ENCODE measurements at places on chromosomes 6 and 20.
A peak's percentile ranks its signal among the peaks of the same experiment; 100 is the strongest.

- DNase-seq, result no peak
Measured at GRCh38 chr6:30589754-30590358, 18.6 kb downstream of the ABCF1 start.

DNA sequence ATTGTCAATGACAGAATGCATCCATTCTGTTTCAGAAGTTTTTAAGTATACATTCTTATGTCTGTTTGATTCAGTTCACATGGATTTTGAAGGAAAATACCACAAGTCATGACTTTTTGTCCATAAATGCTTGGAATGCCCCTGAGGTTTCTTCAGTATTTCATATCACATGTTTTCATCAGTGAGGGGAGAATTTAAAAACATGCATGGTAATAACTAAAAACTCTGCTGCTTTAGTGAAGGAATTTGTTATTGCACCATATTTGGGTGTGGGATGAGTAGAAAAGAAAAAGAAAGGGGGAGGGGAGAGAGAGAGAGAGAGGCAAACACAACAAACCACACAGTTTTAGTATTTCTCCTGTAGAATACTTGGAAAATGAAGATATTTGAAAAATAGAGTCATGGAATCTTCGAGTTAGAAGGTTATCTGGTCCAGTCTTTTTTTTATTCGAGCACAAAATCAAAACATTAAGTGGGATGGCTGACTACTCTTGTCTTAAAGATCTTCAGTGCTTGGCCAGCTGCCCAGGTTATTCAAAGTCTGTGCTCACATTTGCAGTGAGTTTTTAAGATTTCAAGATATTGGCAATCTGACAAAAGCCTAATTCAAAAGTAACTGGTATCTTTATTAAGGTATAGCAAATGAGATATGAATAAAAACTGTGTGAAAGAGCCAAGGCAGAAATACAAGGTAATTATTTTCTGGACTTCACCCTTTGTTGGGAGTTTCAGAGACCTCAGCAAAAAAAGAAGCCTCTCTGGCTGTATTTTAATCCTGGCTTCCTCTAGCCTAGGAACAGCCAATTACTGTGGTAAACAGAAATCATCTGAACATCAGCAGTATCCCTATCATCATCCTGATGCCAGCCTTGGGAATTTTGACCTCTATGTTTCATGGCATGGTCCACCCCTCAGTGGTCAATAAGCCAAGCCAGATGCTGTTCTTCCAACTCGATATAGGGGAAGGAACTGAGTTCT lies 687.9 kb upstream of the CITED2 start:
- DNase-seq, result peak; percentile 93

- no peak for DNase-seq
Measured at GRCh38 chr20:60009318-60009717, 51.1 kb downstream of the CDH26 start.

GRCh38 chr6:116561377-116562018 lies 7.9 kb downstream of the CALHM4 start:
- peak; percentile 78 for DNase-seq

- DNase-seq, result no peak
Measured at GRCh38 chr20:46108435-46108841, 9.7 kb upstream of the CD40 start.

DNA sequence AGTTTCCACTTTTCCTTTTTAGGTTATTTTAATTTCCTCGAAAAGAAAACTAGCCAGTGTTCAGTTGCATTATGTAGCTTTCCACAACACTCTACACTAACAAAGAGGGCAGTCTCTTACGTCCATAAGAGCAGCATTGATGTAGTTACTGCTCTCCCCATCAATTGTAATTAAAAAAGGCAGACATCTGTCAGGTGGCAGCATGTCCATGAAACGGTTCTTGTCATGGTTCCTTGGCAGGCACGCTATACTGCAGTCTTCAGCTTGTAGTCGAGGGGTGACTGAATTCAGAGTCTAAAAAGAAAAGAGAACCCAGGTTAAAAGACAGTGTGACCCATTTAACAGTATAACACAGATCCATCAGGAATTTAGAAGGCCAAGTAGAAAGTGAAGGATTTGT lies 80.1 kb upstream of the THEMIS start:
- no peak for DNase-seq

GRCh38 chr6:155936551-155936950 lies 480.9 kb upstream of the NOX3 start:
- DNase-seq, result no peak

DNA sequence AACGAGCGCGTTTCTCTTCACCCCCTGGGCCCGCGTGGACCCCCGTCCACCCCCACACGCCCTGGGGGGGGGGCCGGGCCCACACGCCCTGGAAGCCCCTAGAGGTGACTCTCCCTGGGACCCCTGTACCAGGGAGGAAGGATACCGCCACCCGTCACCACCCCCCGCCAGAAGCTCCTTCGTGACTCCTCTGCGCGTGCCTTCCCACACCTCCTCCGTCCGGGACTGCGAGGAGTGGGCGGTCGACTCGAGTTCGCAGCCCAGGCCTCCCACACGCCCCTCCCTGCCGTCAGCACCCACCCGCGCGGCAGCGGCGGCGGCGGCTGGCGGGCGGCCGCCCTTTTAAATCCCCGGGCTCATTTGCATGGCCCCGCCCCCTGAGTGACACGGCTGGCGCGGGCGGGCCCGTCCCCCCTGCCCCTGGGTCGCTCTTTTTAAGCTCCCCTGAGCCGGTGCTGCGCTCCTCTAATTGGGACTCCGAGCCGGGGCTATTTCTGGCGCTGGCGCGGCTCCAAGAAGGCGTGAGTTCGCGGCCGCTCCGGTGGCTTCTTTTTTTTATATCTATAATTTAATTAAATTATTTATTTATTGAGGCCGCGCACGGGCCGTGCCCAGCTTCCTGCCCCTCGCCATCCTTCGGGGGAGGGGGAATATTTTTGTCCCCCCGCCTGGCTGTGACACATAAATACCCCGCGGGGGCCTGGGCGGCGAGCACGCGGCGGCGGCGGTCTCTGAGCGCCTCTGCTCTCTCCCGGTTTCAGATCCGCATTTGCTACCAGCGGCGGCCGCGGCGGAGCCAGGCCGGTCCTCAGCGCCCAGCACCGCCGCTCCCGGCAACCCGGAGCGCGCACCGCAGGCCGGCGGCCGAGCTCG lies at the start of gene HMGA1:
Gene HMGA1, plus strand, starts transcription at position 431 of the 873 bp plus-strand sequence. CDS start 3,908 bp downstream, outside the sequence.
- peak; percentile 67 for DNase-seq

DNA sequence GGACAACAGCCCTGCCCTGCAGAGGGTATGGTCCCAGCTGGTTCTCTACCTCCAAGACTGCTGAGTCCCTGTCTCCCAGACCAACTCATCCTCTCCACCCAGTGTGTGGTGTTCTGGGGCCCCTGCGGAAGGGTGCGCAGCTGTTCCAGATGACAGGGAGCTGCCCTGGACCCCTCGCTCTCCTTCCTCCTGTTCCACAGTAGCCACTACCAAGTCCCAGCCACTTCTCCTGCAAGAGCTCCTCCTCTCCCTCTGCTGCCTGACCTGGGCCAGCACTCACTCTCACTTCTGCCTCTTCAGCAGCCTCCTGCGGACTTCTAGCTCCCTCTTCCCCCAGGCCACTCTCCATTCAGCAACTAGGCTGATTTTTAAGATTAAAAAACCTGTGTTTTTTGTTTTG lies 40.1 kb upstream of the TMEM181 start:
- DNase-seq, result no peak

DNA sequence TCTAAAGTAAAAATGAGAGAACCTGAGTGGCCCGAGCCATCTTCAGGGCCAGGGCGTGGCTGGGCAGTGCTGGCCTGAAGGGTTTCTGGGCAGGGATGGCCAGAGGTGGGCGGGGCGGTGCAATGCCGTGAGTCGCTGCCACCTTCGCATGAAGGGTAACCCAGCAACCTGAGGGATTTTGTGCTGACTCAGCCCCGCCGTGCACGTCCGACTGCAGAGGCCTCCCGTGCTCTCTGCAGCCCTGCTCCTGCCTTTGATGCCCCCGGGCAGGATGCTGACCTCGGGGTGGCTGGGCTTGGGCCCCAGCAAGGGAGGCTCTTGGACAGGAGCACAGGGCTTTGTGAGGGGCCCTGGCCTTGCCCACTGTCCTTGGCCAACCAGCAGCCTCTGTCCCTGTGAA lies 81.7 kb upstream of the GATA5 start:
- no peak for DNase-seq

DNA sequence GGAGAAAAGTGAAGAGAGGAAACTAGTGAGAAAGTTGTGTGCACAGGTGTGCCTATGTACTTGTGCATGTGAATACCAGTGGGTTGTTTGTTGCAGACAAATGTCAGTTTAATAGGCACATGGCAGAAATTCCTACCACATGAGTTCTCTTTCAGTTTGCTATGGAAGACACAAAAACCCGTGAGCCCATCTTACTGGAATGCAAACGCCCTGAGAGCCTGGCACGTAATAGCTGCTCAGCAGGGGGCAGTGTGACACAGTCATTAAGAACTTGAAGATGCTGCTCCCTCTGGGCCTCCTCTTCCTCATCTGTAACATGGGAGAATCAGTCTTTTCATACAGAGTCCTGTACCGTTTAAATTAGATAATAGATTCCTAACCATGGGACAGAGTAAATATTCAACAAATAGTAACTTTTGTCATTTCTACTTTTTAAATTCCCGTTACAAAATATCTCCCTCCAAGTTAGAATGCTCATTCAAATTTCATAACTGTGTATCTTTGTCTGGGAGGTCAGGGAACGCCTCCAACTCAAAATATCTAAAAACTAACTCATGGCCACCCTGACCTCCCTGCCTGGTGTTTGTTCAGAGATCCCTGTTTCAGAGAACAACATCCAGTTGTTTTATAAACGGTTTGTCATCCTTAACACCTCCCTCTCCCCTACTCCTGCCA lies 802.9 kb downstream of the MAFB start:
- peak; percentile 73 for DNase-seq

All from kidney glomerular epithelial cell (primary cell).